ENCODE measurements at places on chromosomes 4 and X. TPM values are rescaled to one million over a fixed set of nuclear protein-coding genes. Genes with fewer than 3 reads are reported as not detected.
A peak's percentile ranks its signal among the peaks of the same experiment; 100 is the strongest.

DNA sequence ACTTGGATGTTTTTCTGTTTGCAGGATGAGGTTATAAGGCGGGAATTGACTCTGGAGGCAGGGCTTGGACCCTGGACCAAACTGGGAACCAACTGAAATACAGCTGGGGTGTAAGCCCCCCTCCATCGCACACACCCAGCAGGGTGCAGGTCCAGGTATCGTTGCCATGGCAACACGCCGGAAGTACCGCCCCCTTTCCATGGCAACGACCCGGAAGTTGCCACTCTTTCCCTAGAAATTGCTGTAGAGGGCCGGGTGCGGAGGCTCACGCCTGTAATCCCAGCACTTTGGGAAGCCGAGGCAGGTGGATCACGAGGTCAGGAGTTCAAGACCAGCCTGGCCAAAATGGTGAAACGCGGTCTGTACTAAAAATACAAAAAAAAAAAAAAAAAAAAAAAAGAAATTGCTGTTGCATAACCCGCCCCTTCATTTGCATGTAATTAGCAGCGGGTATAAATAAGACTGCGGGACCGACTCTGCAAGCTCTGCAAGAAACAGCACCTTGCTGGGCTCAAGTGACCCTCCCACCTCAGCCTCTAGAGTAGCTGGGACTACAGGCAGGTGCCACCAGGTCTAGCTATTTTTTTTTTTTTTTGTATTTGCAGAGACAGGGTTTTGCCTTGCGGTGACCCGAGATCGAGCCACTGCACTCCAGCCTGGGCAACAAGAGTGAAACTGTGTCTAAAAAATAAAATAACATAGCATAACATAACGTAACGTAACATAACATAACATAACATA, 139.6 kb downstream of the CRLF2 start:
- no peaks in the 10 kb centered on the region for H3K36me3 ChIP-seq
- peak; percentile 62 for DNase-seq
- H3K27ac ChIP-seq = no peak overlapping the region

GRCh38 chr4:62644372-62644771, 1444.2 kb downstream of the ADGRL3 start:
- DNase-seq = no peak
- no peaks in the 10 kb centered on the region for H3K27me3 ChIP-seq

DNA sequence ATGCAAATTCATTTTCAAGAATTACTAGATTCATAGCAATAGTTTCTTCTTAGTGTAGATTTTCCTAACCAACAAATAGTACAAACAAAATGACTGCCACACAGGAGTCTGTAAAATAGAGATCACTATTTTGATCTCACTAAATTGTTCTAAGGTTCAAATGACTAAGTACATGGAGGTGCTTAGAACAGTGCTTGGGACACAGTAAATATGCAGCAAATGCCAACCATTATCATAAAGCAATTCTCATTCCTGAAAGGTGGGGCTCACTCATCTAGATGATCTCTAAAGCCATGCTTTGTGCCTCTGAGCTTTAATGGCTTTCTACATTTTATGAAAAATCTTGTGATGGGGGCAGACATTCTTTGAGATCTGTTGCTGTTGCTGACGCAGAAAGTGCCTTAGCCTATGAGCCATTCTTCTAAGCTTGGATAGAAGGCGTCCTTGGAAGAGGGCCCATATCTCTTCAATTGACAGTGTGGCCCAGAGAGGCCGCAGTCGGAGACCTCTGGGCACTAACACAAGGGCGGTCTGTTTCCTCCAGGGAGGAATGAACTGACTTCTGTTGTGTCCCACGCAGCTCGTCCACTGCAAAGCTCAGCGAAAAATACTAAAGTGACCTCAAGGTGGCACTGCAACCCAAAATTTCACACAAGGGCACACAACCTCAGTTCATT, 23.5 kb downstream of the TLR10 start:
- no peaks in the 10 kb centered on the region for H3K36me3 ChIP-seq
- no peak overlapping the region for H3K4me3 ChIP-seq
- H3K4me1 ChIP-seq = peaks cover 26% of the 10 kb centered on the region
- DNase-seq = no peak
- H3K27ac ChIP-seq = peak overlapping the region; percentile 88
- H3K27me3 ChIP-seq = no peaks in the 10 kb centered on the region

GRCh38 chr4:54542119-54542438, 115.7 kb upstream of the KIT start:
- no peak for DNase-seq
- H3K27me3 ChIP-seq = peaks cover 7% of the 10 kb centered on the region
- no peaks in the 10 kb centered on the region for H3K4me1 ChIP-seq
- no peaks in the 10 kb centered on the region for H3K36me3 ChIP-seq

- no peak overlapping the region for H3K4me3 ChIP-seq
- DNase-seq = peak; percentile 56
- H3K36me3 ChIP-seq = no peaks in the 10 kb centered on the region
- no peaks in the 10 kb centered on the region for H3K27me3 ChIP-seq
- H3K27ac ChIP-seq = no peak overlapping the region
- H3K4me1 ChIP-seq = no peaks in the 10 kb centered on the region
Observed at GRCh38 chr4:59091146-59092142, 1981.3 kb upstream of the IGFBP7 start.

TLR2 gene
- 68.9 TPM for total RNA-seq

DNA sequence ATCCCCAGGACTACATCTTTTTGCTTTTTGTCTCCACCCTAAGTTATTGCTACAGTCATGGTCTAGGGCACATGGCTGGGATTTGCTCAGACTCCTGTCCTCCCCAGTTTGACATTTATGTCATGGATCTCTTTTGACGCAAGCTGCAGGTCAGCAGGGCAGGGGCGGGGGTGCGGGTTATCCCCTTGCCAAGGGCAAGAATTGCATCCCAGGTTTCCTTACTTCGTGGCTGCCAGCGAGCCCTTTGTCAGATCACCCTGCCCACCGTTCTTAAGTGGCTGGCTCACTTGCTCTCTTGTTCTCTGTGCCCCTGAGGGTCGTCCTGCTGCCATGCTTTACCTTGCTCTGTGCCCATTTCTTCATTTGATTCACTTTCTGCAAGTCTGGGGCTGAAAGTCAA, 21.1 kb upstream of the UBA1 start:
- peak; percentile 33 for DNase-seq
- no peak overlapping the region for H3K27ac ChIP-seq
- H3K27me3 ChIP-seq = no peaks in the 10 kb centered on the region
- H3K4me3 ChIP-seq = no peak overlapping the region
- peaks cover 64% of the 10 kb centered on the region for H3K36me3 ChIP-seq
- H3K4me1 ChIP-seq = no peaks in the 10 kb centered on the region

GRCh38 chrX:39721566-39722279, 376.0 kb downstream of the BCOR start:
- no peaks in the 10 kb centered on the region for H3K27me3 ChIP-seq
- no peak overlapping the region for H3K27ac ChIP-seq
- no peaks in the 10 kb centered on the region for H3K36me3 ChIP-seq
- DNase-seq = no peak

- H3K4me3 ChIP-seq = no peak overlapping the region
- H3K27ac ChIP-seq = no peak overlapping the region
- H3K4me1 ChIP-seq = no peaks in the 10 kb centered on the region
- no peaks in the 10 kb centered on the region for H3K36me3 ChIP-seq
- H3K27me3 ChIP-seq = peaks cover 3% of the 10 kb centered on the region
Observed at GRCh38 chrX:39156051-39156450, 354.8 kb downstream of the MID1IP1 start.

- no peaks in the 10 kb centered on the region for H3K36me3 ChIP-seq
- H3K4me1 ChIP-seq = no peaks in the 10 kb centered on the region
- no peak overlapping the region for H3K27ac ChIP-seq
Observed at GRCh38 chr4:118224243-118224829, 128.5 kb downstream of the PRSS12 start.

GRCh38 chrX:29666366-29666765, 549.0 kb upstream of the MAGEB2 start:
- DNase-seq = no peak
- H3K27ac ChIP-seq = no peak overlapping the region
- no peaks in the 10 kb centered on the region for H3K4me1 ChIP-seq
- H3K4me3 ChIP-seq = no peak overlapping the region

PNCK gene
- 1.0 TPM for total RNA-seq

DNA sequence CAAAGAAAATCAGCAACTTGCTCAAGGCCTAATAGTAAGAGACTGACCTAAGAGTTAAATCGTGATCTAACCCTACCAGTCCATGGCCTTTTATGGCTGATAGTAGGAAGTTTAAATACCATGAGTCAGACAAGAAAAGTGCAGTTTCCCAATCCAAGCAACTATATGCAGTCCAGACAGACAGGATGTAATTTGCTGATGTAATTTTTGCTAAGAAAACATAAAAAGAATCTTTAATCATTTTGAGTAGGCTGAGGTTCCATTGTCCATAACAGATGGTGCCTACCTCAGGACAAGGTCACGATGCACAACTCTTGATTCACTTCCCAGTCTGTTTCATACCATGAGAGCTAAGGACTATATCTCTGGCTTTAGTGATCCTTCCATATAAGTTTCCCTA, 317.5 kb upstream of the GRIA3 start:
- DNase-seq = no peak
- no peak overlapping the region for H3K27ac ChIP-seq
- H3K4me3 ChIP-seq = no peak overlapping the region
- no peaks in the 10 kb centered on the region for H3K36me3 ChIP-seq

ANK2 gene
- total RNA-seq = 66.5 TPM

ASB12 gene
- not detected for total RNA-seq

GRCh38 chrX:134423606-134424005, 36.4 kb upstream of the HPRT1 start:
- H3K27me3 ChIP-seq = no peaks in the 10 kb centered on the region
- H3K4me3 ChIP-seq = no peak overlapping the region
- peaks cover 3% of the 10 kb centered on the region for H3K36me3 ChIP-seq
- no peaks in the 10 kb centered on the region for H3K4me1 ChIP-seq
- no peak overlapping the region for H3K27ac ChIP-seq

DNA sequence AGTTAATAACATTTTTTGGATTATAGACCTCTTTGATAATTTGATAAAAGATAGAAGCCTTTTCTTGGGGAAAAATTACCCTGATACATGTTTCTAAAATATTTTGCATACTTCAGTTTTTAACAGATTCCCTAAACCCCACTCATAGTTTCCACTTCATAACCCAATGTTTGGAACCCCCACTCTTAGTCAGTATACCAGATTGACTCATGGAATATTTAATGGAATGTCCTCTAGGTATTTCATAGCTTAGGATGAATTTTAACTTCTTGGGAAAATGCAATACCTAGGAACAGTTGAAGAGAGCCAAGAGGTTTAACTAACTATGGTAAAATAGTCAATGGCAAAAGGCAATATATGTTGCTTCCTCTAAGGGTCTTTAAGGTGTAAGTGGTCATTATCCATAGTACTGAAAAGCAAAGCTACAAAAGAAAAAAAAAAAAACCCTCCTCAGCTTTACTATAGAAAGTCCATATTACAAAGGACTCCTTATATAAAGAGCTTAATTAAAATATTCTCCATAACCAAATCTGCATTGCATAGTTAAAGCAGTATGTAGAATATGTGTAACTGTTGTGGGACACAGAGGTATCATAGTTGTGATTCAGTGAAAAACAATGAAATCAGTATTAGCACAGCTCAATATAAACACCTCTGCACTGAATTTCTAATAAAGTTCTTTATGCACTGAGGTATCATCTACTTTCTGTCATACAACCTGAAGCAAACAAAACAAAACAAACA, 159.9 kb downstream of the PCDH7 start:
- no peaks in the 10 kb centered on the region for H3K4me1 ChIP-seq
- H3K27ac ChIP-seq = no peak overlapping the region
- no peaks in the 10 kb centered on the region for H3K36me3 ChIP-seq
- DNase-seq = no peak

- H3K36me3 ChIP-seq = no peaks in the 10 kb centered on the region
- H3K27ac ChIP-seq = no peak overlapping the region
- H3K4me3 ChIP-seq = no peak overlapping the region
Observed at GRCh38 chr4:99402765-99403164, 32.4 kb downstream of the ADH7 start.

DNA sequence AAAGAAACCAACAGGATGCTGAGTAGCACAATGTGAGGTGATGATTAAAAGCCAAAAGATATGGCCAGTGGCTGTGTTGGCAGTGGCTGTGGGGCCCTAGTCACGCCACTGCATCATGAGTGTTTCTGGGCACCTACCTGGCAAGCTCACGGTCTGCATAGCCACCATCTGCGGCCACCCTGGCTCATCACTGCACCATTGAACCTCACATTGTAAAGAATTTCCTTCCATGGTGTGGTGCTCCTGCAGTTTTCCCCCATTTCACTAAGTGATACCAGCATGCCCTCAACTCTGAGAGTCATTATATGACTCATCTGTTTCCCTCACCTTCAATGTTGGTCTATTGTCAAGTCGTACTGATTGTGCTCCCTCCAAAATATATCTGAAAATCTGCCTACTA, 45.5 kb upstream of the CLNK start:
- H3K4me1 ChIP-seq = peaks cover 5% of the 10 kb centered on the region
- no peaks in the 10 kb centered on the region for H3K27me3 ChIP-seq
- no peak overlapping the region for H3K27ac ChIP-seq
- no peak for DNase-seq

DNA sequence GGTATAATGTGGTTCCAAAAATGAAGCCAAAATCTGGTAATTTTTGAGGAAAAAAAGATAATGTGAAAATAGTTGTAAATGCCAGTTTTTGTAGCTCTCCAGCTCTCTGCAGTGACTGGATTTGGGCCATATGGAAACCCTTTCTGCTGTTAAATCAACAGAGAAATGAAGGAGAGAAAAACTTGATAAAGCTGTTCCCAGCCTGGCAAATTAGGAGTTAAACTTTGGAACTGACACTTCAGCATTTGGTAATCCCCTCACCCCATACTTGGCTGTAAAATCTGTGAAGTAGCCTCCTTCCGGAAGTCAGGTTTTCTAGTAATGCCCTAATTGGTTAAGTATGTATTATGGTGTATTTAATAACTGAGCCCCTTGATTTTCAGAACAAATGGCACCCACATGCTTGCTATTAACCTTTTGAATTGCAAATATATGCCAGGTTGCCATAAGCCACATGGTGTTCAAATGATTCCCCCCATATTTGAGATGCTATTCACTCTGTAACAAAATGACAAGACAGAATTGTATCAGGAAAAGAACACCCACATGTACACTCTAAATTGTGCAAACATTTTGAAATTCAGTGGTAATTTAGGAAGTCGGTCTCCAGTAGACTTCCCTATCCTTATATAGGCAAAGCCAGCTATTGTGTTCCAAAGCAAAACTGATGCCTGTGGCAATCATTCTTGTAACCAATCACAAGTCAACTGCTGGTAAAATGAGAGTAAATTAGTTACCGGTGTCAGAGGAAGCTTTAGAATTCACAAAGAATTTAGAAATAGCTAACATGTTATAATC, 96.3 kb upstream of the ADAMTS3 start:
- no peaks in the 10 kb centered on the region for H3K27me3 ChIP-seq
- no peak overlapping the region for H3K27ac ChIP-seq
- no peaks in the 10 kb centered on the region for H3K36me3 ChIP-seq
- no peak overlapping the region for H3K4me3 ChIP-seq

GRCh38 chr4:60500810-60501209, 699.3 kb upstream of the ADGRL3 start:
- DNase-seq = no peak
- H3K27me3 ChIP-seq = no peaks in the 10 kb centered on the region
- no peak overlapping the region for H3K4me3 ChIP-seq
- H3K4me1 ChIP-seq = no peaks in the 10 kb centered on the region
- no peak overlapping the region for H3K27ac ChIP-seq

All from spleen (tissue), 13 donors.